Stimulated activated effector memory CD8-positive, alpha-beta T cell treated with anti-CD3 and anti-CD28 coated beads, Interleukin-12 subunit alpha, Interleukin-12 subunit beta, amount 100 ng/mL, for 72 hours (primary cell): ENCODE measurements at places on chromosomes 1 and 21.

GRCh38 chr1:180609643-180610555 lies 21.9 kb upstream of the XPR1 start:
- no peak for DNase-seq

DNA sequence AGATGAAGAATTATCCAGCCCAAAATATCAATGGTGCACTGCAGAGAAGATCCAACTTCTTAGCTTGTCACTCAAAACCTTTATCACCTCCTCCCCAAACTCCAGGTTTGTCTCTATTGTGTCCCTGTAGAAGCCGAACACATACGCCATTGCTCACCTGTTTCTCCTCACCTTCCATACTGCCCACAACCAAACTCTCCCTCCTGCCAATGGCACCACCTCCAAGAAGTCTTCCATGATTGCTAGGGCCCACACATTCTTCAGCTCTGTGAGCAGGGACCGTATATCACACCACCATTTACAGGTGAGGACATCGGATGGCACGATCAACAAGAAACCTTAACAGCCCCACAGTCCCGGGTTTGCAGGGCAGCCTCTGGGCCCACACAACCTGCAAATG lies 2.2 kb downstream of the LAPTM5 start:
- DNase-seq = no peak

DNA sequence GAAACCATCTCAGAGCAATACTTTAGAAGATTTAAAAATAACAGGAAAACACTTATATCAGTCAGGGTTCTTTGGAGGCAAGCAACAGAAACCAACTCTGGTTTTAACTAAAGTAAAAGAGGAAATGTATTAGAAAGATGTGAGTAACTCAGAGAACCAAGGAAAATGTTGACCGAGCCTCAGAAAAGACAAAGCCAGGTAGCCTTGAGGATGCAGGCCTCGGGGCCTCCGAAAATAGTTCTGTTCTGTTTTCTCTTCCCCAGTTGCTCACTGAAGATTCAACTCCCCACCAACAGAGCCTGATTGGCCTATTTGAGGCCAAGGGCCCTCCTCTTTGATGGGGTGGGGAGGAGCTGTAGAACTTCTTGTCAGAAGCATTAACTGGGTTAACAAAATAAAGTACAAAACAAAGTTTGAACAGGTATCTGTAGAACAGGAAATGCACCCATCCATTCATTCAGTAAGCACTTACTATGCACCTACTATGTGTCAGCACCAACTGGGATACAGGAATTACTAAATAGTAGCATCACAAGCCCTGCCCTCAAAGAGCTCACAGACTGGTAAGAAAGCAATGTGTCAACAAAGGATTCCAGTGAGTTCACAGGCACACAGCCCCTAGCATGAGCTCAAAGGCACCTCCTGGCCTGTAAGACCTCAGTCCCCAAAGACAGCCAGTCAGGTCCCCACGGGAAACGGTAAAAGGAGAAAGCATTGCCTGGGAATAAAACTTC lies 12.6 kb downstream of the SLAMF8 start:
- no peak for DNase-seq

GRCh38 chr1:45205011-45205909 lies 1.1 kb downstream of the ZSWIM5 start:
- no peak for DNase-seq

DNA sequence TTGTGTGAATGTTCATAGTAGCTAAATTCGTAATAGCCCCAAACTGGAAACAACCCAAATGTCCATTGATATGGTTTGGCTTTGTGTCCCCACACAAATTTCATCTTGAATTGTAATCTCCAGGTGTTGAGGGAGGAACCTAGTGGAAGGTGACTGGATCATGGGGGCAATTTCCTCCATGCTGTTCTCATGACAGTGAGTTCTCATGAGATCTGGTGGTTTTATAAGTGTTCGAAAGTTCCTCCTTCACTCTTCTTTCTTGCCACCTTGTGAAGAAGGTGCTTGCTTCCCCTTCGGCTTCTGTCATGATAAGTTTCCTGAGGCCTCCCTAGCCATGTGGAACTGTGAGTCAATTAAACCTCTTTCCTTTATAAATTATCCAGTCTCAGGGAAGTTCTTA lies 11.3 kb downstream of the UBE2G2 start:
- DNase-seq = no peak

GRCh38 chr1:209008586-209008985 lies 574.9 kb upstream of the CAMK1G start:
- DNase-seq = no peak

GRCh38 chr1:205239078-205239477 lies 11.3 kb downstream of the TMCC2 start:
- no peak for DNase-seq

DNA sequence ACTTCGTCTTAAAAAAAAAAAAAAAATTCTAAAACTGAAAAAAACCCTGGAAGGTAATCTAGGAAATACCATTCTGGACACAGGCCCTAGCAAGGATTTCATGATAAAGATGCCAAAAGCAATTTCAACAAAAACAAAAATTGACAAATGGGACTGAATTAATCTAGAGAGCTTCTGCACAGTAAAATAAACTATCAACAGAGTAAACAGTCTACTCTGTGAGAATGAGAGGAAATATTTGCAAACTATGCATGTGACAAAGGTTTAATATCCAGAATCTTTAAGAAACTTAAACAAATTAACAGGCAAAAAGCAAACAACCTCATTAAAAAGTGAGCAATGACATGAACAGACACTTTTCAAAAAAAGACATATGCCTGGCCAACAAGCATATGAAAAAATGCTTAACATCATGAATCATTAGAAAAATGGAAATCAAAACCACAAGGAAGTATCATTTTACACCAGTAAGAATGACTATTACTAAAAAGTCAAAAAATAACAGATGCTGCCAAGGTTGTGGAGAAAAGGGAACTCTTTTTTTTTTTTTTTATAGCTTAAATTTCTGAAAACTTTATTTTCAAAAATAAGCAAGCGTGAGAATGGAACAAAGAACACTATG lies 29.4 kb upstream of the RNPC3 start:
- no peak for DNase-seq

GRCh38 chr1:7478142-7478790 lies 292.8 kb upstream of the VAMP3 start:
- no peak for DNase-seq

DNA sequence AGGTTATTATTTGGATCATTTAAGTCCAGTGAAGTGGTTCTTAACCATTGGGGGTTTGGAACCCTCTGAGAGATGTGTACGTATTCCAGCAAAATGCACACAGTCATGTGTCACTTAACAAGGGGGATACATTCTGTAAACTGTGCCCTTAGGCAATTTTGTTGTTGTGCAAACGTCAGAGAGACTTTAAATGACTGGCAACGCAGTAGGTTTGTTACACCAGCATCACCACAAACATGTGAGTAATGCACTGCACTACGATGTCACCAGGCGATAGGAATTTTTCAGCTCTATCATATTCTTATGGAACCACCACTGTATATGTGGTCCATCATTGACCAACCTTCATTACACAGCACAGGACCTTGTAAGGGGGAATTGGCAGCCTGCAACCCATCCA lies 11.9 kb downstream of the AHCYL1 start:
- DNase-seq = no peak

DNA sequence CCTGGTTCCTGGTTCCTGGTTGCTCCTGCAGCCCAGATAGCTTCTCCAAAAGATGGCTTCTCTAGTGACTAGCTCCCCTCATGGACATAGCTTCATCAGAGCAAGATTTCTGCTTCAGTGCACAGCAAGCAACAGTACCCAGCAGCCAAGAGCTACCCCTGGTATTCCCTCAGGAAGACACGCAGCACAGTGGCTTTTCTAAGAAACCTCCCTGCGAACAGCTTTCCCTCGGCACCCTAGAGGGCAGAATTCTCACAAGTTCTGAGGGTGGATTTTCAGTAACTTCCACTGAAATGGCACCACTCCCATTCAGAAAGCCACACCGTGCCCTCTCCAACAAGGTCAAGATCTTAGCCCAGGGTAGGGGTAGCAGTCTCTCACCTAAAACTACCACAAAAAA lies 128.2 kb downstream of the EIF4G3 start:
- DNase-seq = no peak

DNA sequence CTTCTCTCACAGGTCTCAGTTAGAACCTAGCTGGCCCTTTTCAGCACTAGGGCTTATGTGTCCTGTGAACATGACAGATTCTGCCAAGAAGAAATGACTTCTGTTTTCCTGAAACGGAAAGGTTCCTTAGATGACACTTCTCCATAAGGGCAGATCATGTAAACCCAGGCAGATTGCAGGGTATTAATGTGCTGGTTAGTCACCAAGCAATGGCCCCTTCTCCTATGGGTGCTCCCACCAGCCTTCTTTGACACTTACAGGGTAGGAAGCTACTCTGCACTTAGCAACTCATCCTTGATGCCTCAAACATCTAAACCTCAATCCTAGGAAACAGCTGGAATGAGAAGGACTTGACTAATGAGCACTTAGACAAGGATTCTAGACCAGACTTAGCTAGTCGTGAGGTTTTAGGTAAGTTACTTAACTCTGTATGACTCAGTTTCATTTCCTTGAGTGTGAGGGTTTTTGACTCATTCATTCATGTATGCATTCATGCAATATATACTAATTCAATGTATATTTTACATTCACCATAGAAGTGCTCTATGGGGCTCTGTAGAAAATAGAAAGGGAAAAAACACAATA lies 74.1 kb upstream of the PLXNA2 start:
- no peak for DNase-seq

GRCh38 chr1:79903321-79903720 lies 896.8 kb upstream of the ADGRL4 start:
- DNase-seq = no peak

DNA sequence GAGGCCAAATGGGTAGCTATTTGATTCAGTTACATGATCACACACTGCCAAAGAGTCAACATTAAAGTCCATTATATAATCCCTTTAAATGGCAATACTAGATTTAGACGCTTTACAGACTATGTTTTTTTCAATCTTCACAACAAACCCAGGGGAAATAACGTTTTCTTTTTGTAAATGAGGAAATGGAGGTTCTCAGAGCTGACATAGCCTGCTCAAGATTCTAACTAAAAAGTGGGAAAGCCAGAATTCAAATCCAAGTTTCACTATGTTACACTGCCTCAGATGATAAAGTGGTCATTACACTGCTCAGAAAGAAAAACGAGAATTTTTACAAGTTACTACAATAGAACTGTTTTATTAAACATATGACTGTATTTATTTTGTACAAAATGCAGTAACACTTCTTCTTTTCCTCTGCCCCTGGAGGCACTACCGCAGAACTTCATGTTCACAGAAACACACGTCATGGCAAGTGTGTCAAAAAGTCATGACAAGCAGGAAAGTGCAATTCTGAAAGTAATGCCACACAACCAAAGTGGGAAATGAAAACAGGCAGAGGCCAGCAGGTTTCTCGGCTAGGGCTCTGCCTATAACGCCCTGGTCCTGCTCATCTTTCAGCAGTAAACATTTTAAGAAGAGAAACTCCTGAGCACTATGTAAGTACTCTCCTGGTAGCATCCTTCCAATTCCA lies 19.0 kb downstream of the THEMIS2 start:
- DNase-seq = peak; percentile 75

DNA sequence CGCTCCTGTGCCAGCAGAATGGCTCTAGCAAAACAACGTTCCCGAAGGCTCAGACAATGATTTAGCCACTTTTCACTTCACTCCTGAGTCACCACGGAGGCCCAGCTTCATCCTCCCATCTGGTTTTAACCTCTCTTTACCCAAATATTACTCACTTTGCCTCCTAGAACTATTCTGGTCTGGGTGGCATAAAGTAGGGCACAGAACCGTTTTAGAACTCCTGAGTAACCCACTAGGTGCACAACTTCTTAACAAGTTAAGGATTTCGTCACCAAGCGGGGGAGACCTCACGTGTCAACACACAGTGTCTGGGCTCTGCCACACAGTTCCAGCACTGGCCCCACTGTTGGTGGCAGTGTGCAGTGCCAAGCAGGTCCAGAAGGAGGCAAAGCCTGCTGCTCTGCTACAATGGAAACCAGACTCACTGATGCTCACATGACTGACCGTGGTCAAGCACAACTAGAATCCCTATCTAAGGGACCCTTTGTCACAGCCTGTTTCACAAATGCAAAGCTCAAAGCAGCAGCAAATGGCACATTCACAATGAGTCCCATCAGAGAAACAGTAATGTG lies 121.7 kb downstream of the SIPA1L2 start:
- DNase-seq = no peak

DNA sequence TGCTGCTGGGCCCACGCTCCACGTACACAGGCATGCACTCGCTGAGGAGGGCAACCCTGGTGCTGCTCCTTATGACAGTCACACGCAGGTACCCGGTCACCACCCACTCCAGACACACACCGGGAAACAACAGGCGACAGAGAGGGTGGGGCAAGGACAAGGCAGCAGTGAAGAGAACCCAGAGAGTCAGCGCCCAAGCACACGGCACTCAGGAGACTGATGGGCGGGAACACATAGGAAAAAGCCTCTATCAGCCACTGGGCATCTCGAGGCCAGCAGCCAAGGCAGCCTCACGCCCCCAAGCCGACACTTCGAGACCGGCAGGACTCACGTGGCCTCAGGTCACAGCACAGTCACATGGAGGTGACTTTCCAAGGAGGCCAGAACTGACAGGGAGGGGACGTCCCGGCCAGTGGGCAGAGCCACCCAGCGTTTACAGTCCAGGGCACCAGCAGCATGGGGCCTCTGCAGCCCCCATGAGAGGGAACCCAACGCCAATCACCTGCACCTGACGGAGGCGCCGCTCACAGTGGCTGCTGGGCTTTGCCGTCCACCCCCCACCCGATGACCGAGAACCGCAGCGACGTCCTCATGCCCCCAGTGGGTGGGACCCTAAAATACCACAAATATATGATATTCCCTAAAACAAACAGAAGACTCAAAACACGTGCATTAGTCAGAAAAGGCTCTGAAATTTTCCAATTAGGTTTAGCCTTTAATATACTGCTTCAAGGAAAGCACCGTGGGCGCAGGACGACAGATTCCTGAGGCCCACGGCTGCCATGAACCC lies 19.7 kb downstream of the PTTG1IP start:
- DNase-seq = no peak

DNA sequence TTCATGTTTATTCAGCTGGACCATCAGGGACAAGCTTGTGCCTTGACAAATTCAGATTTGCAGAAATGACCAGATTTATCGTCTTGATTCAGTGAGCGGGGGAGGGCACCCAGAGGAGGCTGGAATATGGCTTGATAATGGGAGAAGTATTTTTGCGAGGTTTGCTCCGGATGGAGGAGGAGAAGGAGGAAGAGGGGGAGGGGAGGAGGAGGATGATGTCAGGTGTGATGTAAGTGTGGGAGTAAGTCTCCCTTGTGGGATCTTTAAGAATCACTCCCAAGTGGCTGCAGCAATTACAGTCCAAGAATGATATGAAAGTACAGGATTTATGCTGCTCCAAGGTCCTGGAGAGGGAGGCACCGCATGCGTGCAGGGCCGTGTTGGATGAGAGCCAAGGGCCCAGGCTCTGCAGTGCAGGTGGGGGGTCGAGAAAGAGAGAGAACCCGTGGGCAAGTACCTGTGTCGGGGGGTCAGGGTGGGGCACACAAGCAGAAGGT lies 5.6 kb upstream of the ZNF496 start:
- DNase-seq = no peak

DNA sequence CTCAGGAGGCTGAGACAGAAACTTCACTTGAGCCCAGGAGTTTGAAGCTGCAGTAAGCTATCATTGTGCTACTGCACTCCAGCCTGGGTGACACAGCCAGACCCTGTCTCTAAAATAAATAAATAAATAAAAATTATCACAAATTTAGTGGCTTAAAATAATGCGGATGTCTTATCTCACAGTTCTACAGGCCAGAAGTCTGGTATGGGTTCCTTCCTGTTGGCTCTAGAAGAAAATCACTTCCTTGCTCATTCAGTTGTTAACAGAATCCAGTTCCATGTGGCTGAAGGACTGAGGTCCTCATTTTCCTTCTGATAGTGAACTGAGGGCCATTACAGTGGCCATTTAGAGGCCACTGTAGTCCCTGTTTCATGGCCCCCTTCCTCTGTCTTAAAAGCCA lies 94.6 kb upstream of the S1PR1 start:
- no peak for DNase-seq
